Thymus (tissue), 14 donors: ENCODE measurements at places on chromosomes 13 and 19. TPM values are rescaled to one million over a fixed set of nuclear protein-coding genes. Genes with fewer than 3 reads are reported as not detected.

Gene PDS5B
- total RNA-seq: 37.2 TPM

Gene LRRC8E
- total RNA-seq: 0.05 TPM

Gene KLK2
- under 0.01 TPM for total RNA-seq

Gene CLDND2
- 0.76 TPM for total RNA-seq

Gene EXOC3L2
- total RNA-seq: 0.42 TPM

Gene ALOX5AP
- 77.1 TPM for total RNA-seq

DNA sequence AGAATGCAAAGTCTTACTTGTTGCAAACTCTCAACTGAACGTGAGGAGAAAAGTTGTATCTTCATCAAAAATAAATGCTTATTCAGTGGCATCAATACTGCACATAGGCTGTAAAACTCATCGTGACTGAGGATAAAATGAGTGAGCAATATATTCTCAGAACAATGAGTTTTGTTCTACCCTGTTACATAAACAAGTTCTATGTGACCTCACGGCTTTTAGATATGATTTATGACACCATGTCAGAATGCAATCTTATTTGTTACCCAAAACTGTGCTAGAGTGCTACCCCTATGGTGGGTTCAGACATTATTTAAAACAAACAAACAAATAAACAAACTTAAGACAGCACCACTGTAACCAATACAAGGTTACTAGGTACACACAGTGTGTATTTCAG, 55.4 kb downstream of the FOXO1 start:
- DNase-seq: no peak

DNA sequence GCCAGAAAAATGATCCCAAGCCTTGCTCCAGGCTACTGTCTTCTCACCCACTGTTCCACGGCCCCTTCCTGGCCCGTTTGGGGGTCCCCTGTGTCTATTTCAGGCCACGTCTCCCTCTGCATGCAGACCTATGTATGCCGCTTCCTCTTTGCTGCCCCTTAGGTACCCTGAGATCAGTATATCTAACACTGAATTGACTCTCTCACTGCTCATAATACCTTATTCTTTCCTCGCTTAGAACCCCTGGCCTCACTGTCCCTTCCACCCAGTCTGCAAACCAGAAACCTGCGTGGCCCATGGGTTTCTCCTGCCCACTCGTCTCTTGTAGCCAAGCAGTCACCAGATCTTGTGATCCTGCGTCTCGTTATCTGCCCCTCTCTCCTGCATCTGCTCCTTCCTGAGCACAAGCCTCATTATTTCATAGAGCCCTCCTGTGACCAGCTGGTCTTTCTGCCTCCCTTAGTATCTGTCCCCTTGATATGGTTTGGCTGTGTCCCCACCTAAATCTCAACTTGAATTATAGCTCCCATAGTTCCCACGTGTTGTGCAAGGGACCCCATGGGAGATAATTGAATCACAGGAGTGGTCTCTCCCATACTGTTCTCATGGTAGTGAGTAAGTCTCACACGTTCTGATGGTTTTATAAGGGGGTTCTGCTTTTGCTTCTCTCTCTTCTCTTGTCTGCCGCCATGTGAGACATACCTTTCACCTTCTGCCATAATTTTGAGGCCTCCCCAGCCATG, 109.0 kb upstream of the RNF113B start:
- no peak for DNase-seq

- DNase-seq: peak; percentile 86
Measured at GRCh38 chr19:17496337-17496997, 15.0 kb upstream of the PGLS start.

GRCh38 chr19:4386041-4386782, 14.1 kb downstream of the SH3GL1 start:
- DNase-seq: no peak

DNA sequence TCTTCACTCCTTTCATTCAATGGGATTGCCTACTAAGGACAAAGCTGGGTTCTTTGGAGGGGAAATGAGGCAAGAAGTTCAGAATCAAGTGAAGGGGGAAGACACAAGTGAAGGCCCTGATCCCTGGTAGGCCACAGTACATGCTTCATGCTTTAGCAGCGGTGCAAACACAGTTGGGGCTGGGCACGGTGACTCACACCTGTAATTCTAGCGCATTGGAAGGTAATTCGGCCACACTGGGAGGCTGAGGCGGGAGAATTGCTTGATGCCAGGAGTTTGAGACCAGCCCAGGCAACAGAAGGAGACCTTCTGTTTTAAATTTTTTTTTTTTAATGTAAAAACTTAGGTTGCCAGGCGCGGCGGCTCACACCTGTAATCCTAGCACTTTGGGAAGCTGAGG, 23.4 kb upstream of the GATAD2A start:
- no peak for DNase-seq

GRCh38 chr19:44176590-44176989, 11.7 kb downstream of the ZNF226 start:
- DNase-seq: no peak

GRCh38 chr13:113860665-113861432, 3.0 kb downstream of the GAS6 start:
- no peak for DNase-seq

DNA sequence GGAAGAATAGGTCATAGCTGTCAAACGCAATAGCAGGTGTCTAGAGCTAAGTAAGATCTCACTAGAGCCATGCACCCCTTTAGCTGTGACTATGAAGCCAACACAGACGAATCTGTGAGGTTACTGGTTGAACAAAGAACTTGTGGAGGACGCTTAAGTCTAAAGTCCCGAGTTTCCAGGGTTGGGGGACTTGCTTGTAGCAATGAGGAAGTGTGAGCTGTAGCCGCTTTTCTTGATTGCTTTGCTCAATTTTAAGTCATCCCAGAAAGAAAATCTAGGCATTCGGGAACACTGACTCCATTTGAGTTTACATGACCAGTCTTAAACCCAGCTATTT, 1.6 kb downstream of the GPC5 start:
- no peak for DNase-seq
